ENCODE measurements at places on chromosomes 3 and 15.

GRCh38 chr3:176814285-176814684 is 383.0 kb downstream of the TBL1XR1 start:
- peak; percentile 78 for DNase-seq

GRCh38 chr15:90407871-90408317 is 19.9 kb downstream of the IQGAP1 start:
- no peak for DNase-seq

DNA sequence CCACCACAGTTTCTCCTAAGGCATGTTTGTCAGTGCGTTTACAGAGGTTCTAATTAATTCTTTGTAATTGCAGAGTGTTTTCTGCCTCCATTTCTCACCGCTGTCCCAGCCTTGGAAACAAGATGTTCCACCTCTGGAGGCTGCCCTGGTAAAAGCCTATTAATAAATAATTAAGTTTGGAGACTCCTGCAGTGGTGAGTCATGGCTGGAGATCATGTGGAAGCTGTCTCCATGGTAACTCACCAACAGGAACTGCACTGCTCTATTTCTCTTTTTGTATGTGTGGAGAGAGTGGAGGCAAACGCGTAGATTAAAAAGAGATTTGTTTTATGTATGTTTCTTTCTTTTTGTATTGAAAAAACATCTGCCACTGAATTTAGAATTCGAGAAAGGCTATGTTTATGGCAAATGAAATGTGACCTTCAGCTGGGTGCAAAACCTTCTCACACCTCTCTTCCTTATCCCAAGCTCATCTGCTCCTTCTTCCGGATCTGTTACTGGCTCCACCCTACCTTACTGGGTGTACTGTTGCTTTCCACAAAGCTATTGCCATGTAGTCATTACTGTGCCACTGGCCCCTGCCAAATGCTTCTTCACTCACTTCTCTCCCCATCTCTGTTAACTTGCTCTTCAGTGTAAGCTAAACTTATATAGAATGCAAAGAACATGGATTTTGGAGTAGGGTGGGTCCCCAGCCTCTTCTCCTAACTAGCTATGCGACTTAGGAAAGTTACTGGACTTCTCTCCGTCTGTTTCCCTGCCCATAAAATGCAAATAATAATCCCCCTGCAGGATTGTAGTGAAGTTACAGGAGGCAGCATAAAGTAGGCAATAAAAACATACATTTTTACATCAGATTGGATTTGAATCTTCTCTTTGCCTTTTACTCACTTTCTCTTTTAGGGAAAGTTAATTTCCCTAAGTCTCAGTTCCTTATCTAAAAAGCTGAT is 778.5 kb downstream of the NTRK3 start:
- peak; percentile 24 for DNase-seq

- no peak for DNase-seq
Observed at GRCh38 chr15:36729418-36729817, 150.0 kb downstream of the CDIN1 start.

DNA sequence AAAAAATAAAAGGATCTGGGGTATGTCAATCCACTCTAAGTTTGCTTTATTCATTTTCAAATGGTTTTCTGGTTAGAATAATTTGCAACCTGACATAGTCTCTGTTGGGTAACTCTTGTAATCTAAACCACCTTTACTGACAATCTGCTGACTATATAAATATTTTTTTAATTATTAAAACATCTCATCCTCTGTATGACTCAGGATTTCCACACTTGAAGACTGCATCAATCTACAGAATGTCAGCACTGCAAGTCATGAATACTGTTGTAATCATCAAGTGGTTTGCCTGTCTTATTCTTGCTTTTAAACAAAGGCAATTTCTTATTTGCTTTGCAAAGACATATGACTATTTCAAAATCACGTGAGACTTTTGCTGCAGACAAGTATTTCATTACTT is 42.1 kb downstream of the VGLL3 start:
- DNase-seq, result no peak

- DNase-seq, result no peak
Observed at GRCh38 chr3:115113367-115113766, 33.7 kb downstream of the ZBTB20 start.

GRCh38 chr15:90901175-90902039 is 1.7 kb upstream of the MAN2A2 start:
- DNase-seq, result no peak

- no peak for DNase-seq
Observed at GRCh38 chr3:152964911-152965609, 130.1 kb downstream of the P2RY1 start.

- DNase-seq, result peak; percentile 80
Observed at GRCh38 chr3:152269056-152269830, 514 bp downstream of the MBNL1 start.
